ENCODE measurements at places on chromosomes 4 and X. TPM values are rescaled to one million over a fixed set of nuclear protein-coding genes. Genes with fewer than 3 reads are reported as not detected.

DNA sequence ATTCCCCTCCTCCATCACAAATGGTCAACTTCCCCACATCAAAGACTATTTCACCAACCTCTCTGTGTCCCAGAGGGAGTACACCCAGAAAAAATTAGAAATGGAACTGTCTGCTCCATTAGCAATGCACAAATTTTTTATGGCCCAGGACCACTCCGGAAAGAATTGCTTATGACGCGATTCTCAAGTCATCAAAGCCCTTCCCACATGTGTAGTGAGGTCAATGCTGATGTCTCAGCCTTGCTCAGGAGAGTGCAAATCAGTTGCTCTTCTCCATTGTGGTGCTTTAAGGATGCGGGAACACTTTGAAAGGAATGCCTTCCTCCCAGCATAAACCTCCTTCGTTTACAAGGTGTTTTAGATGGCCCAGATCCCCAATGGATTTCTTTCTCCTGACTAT lies 518.3 kb downstream of the PPARGC1A start:
- DNase-seq = no peak
- H3K36me3 ChIP-seq = no peaks in the 10 kb centered on the region
- H3K4me1 ChIP-seq = peaks cover 12% of the 10 kb centered on the region
- no peak overlapping the region for H3K27ac ChIP-seq
- H3K4me3 ChIP-seq = no peak overlapping the region

GRCh38 chr4:151671541-151672059 lies 89.2 kb downstream of the GATB start:
- no peaks in the 10 kb centered on the region for H3K36me3 ChIP-seq
- H3K27ac ChIP-seq = no peak overlapping the region
- peaks cover 11% of the 10 kb centered on the region for H3K4me1 ChIP-seq

DNA sequence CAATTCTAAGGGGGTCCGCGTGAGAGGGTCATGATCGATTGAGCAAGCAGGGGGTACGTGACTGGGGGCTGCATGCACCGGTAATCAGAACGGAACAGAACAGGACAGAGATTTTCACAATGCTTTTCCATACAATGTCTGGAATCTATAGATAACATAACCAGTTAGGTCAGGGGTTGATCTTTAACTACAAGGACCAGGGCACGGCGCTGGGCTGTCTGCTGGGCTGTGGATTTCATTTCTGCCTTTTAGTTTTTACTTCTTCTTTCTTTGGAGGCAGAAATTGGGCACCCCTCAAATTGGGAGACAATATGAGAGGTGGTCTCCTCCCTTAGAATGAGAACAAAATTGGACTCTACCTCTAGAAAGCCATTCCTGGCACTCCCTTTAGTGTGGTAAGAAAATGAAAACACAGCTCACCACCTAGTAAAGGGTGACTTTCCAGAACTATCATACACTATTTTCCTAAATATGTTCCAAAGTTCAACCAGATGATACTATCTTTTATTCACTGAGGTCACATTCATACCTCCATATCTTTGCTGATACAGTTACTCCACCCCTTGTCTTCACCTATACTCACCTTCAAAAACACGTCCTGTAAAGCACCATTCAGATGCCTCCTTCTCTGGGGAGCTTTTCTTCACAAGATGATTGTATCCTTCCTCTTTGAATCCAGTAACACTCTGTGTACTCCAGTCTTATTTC lies 1058.3 kb upstream of the SLIT2 start:
- H3K36me3 ChIP-seq = no peaks in the 10 kb centered on the region
- DNase-seq = no peak
- H3K4me3 ChIP-seq = no peak overlapping the region
- no peak overlapping the region for H3K27ac ChIP-seq
- H3K27me3 ChIP-seq = no peaks in the 10 kb centered on the region

GRCh38 chr4:102466298-102466697 lies 34.9 kb upstream of the NFKB1 start:
- no peak overlapping the region for H3K27ac ChIP-seq
- H3K36me3 ChIP-seq = no peaks in the 10 kb centered on the region
- no peaks in the 10 kb centered on the region for H3K4me1 ChIP-seq
- DNase-seq = peak; percentile 8
- no peaks in the 10 kb centered on the region for H3K27me3 ChIP-seq
- no peak overlapping the region for H3K4me3 ChIP-seq

DNA sequence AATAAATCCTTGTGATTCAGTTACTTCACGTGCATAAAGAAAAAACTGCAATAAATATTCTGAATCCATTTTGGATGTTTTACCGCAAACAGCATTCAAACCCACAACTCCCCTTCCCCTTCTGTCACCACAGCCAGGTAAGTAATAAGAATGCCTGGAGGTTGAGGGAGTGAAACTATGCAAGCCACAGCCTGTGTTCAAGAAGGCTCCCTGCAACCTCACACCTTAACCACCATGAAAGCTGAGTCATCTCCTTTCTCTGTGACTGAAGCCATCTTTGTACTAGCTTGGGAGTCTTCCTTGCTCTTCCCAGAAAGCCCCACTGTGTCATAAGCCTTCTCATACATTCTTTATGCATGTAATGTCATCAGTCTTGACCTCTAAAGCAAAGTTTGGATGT lies 297.0 kb upstream of the PUDP start:
- no peak overlapping the region for H3K27ac ChIP-seq
- DNase-seq = no peak
- H3K27me3 ChIP-seq = no peaks in the 10 kb centered on the region
- no peaks in the 10 kb centered on the region for H3K36me3 ChIP-seq
- H3K4me3 ChIP-seq = no peak overlapping the region

DNA sequence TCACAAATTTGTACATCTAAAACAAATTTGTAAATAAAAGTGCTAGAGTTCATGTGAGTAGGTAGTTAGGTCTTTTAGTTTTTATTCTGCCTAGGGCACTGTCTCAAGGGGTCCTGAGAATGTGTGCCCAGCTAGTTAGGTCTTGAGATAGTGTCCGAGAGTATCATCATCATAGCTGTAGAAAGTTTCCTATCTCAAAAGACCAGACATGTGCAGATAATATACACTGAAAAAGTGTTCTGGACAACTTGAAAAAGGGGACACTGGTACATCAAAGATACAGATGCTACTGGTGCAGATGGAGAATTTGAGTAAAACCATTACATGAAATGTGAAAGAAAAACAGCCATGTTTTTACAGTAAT lies 1.8 kb upstream of the ZCCHC4 start:
- no peaks in the 10 kb centered on the region for H3K36me3 ChIP-seq
- DNase-seq = no peak
- no peaks in the 10 kb centered on the region for H3K27me3 ChIP-seq
- H3K27ac ChIP-seq = no peak overlapping the region

DNA sequence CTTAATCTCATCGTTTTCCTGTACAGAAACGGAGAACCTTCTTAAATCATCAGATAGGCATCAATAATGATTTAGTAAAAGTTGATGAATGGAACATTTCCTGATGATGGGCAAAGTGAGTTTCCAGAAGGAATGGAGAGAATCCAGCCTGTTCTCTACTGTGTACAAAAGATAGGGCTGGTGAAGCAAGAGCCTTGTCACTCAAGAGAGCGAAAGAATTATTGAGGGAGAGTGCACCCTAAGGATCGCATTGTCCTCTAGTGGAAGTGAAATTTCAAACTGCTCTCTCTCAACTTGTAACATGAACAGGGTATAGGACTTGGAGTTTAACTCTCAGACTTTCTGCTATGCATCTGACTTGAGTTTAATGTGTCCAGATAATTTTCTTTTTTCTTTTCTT lies 69.6 kb downstream of the CDS1 start:
- H3K4me3 ChIP-seq = no peak overlapping the region
- no peak overlapping the region for H3K27ac ChIP-seq
- no peaks in the 10 kb centered on the region for H3K36me3 ChIP-seq

DNA sequence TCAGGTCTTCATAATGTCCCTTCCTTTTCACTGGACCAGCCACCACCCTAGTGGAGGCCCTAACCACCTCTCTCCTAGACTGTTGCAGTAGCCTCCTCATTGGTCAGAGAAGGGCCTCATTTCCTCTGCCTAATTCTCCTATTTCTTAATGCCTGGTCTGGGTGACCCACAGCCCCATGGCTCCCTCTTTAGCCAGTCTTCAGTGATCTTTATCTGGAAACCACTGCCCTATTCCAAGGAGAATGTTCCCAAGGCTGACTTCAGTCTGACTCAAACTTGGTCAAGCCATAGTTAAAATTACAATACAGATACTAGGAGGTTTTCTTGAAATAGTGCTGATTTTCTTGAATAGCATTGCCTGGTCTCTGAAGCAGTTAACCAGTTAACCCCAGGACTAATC lies 53.6 kb upstream of the PRPS1 start:
- H3K36me3 ChIP-seq = no peaks in the 10 kb centered on the region
- H3K4me1 ChIP-seq = peaks cover 31% of the 10 kb centered on the region
- no peaks in the 10 kb centered on the region for H3K27me3 ChIP-seq
- DNase-seq = peak; percentile 62
- H3K27ac ChIP-seq = peak overlapping the region; percentile 83

DNA sequence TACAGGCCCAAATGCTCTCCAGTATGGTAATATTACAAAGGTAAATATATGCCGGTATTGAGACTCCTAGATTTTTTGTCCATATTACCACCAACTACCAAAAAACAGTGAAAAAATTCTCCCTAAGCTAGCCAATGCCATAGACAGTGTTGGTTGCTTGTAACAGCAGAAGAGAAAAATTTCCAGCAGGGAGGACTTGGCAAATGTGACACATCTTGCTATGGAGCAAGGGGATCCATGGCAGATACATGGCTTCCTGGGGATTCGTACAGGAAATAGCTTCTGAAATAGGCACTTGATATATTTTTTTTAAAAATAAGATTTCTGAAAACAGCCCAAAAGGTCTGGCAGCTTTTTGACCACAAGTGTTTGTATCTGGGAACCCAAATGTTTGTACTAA lies 14.6 kb downstream of the SLITRK4 start:
- no peak overlapping the region for H3K27ac ChIP-seq
- no peaks in the 10 kb centered on the region for H3K4me1 ChIP-seq
- no peaks in the 10 kb centered on the region for H3K27me3 ChIP-seq
- no peak overlapping the region for H3K4me3 ChIP-seq
- DNase-seq = no peak

DNA sequence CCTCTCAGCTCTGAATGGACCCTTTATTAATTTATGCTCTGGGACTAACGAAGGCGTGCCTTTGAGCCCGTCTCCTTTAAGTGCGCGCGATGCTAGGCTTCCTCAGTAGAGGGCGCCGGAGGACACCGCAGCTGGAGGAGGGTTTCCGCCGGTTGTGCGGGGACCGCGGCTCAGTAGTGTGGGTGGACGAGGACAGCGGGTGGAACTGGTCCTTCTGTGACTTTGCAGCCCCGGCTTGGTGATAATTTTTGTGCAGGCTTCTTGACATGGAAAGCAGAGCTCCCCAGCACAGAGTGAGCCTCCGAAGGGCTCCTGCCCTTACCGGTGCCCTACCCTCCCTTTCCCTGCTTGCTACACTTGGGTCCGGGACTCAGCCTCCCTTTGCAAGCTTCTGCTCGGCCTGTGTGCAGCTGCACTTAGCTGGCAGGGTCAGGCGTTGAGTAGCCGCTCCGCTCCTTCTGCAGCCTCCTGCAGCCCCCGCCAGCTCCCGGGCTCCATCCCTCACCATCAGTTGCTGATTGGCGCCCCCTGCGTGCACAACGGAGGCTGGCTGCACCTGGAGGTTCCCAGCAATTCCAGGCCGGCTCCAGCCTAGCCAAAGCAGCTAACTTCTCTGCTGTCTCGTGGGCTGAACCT lies 26.8 kb upstream of the BOD1L1 start:
- H3K27me3 ChIP-seq = no peaks in the 10 kb centered on the region
- peak; percentile 34 for DNase-seq
- no peaks in the 10 kb centered on the region for H3K36me3 ChIP-seq
- peak overlapping the region; percentile 66 for H3K4me3 ChIP-seq

DNA sequence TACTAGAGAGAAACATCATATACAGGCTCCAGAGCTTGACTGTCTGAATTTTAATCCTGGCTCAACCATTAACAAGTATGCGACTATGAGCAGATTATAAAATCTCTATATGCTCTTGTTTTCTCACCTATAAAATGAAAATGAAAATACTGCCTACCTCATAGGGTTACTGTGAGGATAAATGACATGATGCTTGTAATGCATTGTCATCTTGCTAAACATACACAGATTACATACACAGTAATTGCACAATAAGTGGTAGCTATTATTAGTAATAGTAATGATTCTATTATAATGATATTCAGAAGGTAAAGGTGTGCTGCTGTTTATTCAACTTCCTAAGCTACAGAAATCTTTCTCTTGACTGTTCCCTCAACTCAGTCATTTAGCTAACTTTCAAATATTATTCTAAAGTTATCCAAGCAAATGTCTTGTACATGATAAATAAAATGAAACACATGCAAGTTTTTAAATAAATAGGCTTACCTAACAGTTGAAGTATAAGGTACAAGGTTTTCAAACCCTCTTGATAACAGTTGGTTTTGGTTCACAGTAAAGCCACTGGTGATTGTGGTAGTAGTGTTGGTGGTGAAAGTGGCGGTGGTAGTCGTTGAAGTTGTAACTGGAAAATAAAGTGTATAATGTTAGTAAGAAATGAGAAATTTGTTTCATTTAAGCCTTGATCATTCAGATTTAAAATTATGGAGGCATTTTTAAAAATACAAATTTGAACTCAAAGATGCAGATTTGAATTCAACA lies 38.9 kb downstream of the NUP62CL start:
- H3K4me1 ChIP-seq = no peaks in the 10 kb centered on the region
- H3K4me3 ChIP-seq = no peak overlapping the region
- no peaks in the 10 kb centered on the region for H3K36me3 ChIP-seq
- no peaks in the 10 kb centered on the region for H3K27me3 ChIP-seq
- no peak overlapping the region for H3K27ac ChIP-seq

DNA sequence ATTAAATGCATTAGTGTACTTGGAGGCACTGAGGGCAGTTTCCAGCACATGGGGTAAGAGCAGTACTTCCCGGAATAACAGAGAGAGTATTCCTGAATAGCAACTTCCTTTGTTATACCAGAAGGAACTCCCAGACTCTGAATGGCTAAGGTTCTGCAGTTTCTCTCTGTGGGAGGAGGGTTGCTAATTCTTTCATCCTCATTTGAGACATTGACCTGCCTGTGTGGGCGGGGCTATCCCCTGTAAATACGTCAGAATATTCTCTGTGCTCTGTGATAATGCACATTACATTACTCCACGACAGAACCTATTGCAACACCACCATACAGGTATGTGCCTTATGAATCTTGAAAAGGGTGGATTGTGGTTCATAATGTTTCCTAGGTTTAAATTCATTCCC lies 52.7 kb downstream of the SPINK2 start:
- no peaks in the 10 kb centered on the region for H3K36me3 ChIP-seq
- H3K4me3 ChIP-seq = no peak overlapping the region
- no peaks in the 10 kb centered on the region for H3K27me3 ChIP-seq

NOX1 gene
- not detected for total RNA-seq

CFAP47 gene
- not detected for total RNA-seq

GNPDA2 gene
- 12.8 TPM for total RNA-seq

GAK gene
- 89.9 TPM for total RNA-seq

MFAP3L gene
- 30.2 TPM for total RNA-seq

PASD1 gene
- not detected for total RNA-seq

ADH6 gene
- not detected for total RNA-seq

ZNF630 gene
- 1.3 TPM for total RNA-seq

CTAG1A gene
- total RNA-seq = not detected

PPA2 gene
- 47.0 TPM for total RNA-seq

MAGEC1 gene
- not detected for total RNA-seq

FGFBP2 gene
- total RNA-seq = not detected

NDST4 gene
- not detected for total RNA-seq

OTUD4 gene
- 41.9 TPM for total RNA-seq
